ENCODE measurements at places on chromosomes 3 and 15. TPM values are rescaled to one million over a fixed set of nuclear protein-coding genes. Genes with fewer than 3 reads are reported as not detected.

Gene SPINK8
- not detected for total RNA-seq

Gene CPN2
- not detected for total RNA-seq

Gene EFCC1
- 1.5 TPM for total RNA-seq

Gene SLC22A14
- 0.49 TPM for total RNA-seq

Gene SHISA5
- 170 TPM for total RNA-seq

Gene DTX3L
- total RNA-seq: 26.6 TPM

Gene TTBK2
- total RNA-seq: 34.4 TPM

Gene LEO1
- 8.4 TPM for total RNA-seq

Gene ZNF774
- 7.4 TPM for total RNA-seq

Gene GOLGA6L4
- total RNA-seq: 6.8 TPM

Gene GOLGA8S
- total RNA-seq: 1.4 TPM

Gene FAM240A
- total RNA-seq: not detected

Gene CLEC3B
- total RNA-seq: 96.9 TPM

Gene GCHFR
- 7.7 TPM for total RNA-seq

Gene CHRM5
- total RNA-seq: not detected

Gene TP53BP1
- total RNA-seq: 37.7 TPM

Gene TKT
- 183 TPM for total RNA-seq

Gene LRRIQ4
- not detected for total RNA-seq

Gene PPP1R2
- total RNA-seq: 53.0 TPM

Gene CAPN3
- total RNA-seq: 15.4 TPM

Gene SEMA3F
- 40.3 TPM for total RNA-seq

Gene RBM5
- 151 TPM for total RNA-seq

Gene STOML1
- total RNA-seq: 16.4 TPM

Gene CEMIP
- total RNA-seq: 12.1 TPM

Gene NCBP2
- total RNA-seq: 42.0 TPM

Gene CAND2
- total RNA-seq: 24.4 TPM

Gene NRG4
- total RNA-seq: not detected

Gene SMCO1
- total RNA-seq: not detected

Gene SAMMSON
- total RNA-seq: 25.6 TPM

Gene PRICKLE2
- 42.1 TPM for total RNA-seq

Gene ADAMTS7
- total RNA-seq: 14.7 TPM

Gene PRR23E
- not detected for total RNA-seq

Gene CELSR3
- 0.91 TPM for total RNA-seq

Gene IQCH
- 2.0 TPM for total RNA-seq

Gene KAT2B
- total RNA-seq: 44.1 TPM

Gene ZBTB47
- 72.4 TPM for total RNA-seq

Gene LIPC
- total RNA-seq: 0.52 TPM

Gene TRPM1
- not detected for total RNA-seq

Gene IDH2
- total RNA-seq: 36.5 TPM

Gene EPHA6
- 2.8 TPM for total RNA-seq

Gene AMT
- total RNA-seq: 11.3 TPM

Gene CCDC13
- total RNA-seq: 1.3 TPM

Gene HCN4
- total RNA-seq: not detected

Gene FGD5
- total RNA-seq: 36.2 TPM

Gene SCAANT1
- not detected for total RNA-seq

Gene ATP13A5
- total RNA-seq: not detected

Gene CHDH
- 1.1 TPM for total RNA-seq

Gene EPHB1
- total RNA-seq: 3.6 TPM

Gene THRB
- 59.7 TPM for total RNA-seq

Gene TMOD2
- total RNA-seq: 33.1 TPM

Gene CCDC71
- 13.2 TPM for total RNA-seq

Gene CHRNA5
- 1.6 TPM for total RNA-seq

Gene CLDN18
- not detected for total RNA-seq
